ENCODE measurements at places on chromosomes 3 and 15.
A peak's percentile ranks its signal among the peaks of the same experiment; 100 is the strongest.

DNA sequence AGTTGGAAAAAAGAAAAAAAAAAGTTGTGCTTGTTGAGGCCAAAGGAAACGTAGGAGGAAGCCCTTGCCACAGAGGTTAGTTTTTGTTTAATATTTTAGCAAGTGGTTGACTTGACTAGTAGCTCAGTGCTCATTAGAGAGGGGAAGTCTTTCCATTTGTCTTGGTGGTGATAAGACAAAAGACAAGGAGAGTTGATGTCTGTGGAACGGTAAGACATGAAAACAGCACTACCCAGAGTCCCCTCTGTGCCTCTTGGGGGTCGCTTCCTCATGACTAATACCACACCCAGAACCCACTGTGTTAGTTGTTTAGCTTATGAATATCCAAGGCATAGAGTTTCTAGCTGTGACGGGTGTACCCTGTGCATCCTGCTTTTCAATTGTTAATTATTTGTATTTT is 211.4 kb downstream of the ITPR1 start:
- no peak for DNase-seq

- DNase-seq: no peak
Measured at GRCh38 chr15:98384328-98385029, 263.9 kb upstream of the IGF1R start.

DNA sequence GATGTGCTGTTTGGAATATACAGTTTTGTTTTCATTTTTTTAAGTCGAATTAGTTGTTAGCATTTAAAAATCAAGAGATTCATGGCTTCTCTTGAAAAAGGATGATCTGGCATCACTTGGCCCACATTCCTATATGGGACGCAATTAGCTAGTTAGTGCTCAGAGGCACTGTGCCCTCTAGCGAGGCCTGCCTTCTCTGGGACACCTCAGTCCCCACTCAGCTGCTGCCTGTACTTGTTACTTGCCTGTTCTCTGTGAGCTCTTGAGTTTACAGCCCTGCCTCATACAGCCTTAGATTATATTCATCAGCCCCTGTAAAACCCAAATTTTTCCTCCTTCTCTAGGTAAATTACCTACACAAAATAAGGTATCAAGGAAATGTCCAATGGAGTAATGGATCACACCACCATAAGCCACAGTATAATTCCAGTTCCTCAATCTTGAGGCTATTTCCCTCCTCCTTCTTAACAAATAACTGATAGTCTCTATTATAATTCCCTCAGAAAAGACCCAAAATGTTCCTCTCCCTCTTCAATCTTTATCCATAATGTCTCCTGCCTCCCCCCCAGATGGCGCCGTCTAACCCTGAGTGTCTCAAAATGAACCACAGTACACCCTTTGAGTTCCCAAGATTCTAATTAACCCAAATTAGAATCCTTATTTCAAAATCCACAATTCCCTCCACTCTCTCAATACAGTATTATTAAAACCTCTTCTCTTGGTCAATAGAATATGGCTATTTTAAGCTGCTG is 2.7 kb downstream of the ZMAT3 start:
- DNase-seq: peak; percentile 19

DNA sequence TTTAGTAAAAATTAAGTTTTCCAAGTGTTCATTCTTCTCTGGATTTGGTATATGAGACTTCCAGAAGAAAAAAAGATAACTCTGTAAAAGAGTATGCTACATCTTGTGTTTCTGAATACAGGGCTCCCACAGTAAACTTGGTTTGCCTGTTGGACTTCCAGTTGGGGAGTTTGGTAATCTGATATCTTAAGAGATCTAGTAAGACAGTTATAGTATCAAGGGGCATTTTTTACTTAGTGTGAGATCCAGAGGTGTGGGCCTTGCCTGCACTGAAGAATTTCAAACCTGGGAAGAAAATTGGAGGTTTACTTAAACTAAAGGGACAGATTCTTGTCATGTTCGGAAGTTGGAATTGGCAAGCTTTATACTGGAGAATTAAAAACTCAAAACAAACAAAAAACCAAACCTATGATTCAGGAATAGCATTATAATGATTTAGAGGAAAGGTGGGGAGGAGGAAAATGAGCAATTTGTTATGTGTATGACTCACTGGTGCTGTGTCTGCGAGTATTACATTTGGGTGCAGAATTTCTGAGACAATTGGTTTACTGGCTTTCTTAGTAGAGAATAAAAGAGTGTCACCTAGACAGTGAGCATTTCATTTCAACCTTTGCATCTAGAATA is 58.9 kb upstream of the ULK4 start:
- no peak for DNase-seq

GRCh38 chr3:197787412-197787811 is 3.6 kb upstream of the LRCH3 start:
- DNase-seq: no peak

DNA sequence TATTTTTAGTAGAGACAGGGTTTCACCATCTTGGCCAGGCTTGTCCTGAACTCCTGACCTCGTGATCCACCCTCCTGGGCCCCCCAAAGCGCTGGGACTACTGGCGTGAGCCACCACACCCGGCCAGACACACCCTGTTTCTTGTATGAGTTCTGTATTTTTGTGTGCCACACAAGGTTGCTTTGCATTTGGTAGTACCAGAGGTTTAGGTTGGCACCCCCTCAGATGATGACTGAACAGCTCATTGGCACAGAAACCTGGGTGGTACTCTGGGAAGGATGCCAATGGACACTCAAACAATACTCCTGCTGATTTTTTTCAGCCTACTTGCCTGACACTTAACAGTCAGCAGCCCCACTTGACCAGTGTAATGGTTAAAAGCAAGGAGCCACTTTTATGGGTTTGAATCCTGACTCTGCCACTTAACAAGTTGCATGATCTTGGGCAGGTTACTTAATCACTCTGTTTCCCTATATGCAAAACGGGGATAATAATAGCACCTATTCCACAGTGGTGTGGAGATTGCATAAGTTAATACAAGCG is 39.2 kb upstream of the BCL2A1 start:
- DNase-seq: peak; percentile 79

DNA sequence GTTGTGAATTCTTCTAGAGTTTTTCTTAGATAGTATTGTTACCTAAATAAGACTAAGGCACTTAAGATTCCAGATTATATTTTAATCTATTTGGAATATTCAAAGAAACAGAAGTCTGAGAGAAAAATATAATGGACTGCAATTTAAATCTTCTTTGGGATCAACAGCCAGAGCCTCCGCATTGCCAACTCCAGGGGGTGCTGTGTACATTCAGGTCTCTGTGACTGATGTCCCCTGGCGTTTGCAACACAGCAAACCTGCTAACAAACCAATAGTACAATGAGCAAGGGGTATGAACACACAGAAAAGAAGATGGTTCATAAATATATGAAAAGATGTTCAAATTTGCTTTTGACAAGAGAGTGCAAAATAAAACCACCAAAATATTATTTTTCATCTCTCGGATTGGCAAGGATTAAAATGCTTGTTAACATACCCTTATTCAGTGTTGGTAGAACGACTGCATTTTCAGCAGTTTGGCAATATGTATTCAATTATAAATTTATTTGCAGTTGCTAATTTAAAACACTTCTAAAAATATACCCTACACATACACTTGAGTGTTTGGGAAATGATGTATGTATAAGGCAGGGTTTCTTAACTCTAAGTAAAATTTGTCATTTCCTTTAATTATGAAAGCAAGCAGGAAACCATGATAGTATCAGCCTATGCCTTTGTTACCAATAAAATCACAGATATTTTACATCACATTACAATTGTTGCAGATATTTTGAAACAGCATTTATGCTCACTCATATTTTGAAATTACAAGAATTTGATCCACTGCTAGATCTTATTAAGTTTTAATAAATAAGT is 16.1 kb upstream of the TM4SF1 start:
- peak; percentile 69 for DNase-seq

DNA sequence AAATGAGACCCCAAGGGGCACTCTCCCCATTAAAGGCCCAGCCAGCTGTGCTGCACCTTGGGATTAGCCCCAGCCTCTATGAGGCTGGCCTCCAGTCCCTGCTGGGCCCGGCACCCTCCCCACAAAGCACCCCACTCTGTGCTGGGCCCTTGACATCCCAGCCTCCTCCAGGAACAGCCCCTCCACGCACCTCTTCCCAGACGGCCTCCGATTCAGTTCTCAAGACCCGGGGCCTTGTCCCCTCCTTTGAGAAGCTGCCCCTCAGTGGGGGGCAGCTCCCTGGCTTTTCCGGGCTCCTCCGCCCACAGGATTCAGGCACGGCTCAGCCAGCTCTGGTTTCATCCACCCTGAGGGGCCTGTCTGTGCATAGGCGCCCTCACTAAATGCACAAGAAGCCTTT is 144.1 kb downstream of the LRRK1 start:
- DNase-seq: no peak

- DNase-seq: no peak
Measured at GRCh38 chr3:129563850-129564535, 21.0 kb downstream of the H1-8 start.

Data from NCI-H1105 treated with DMSO at 0.1 percent for 48 hours (cell line).